ENCODE measurements at places on chromosomes 11 and 22.

DNA sequence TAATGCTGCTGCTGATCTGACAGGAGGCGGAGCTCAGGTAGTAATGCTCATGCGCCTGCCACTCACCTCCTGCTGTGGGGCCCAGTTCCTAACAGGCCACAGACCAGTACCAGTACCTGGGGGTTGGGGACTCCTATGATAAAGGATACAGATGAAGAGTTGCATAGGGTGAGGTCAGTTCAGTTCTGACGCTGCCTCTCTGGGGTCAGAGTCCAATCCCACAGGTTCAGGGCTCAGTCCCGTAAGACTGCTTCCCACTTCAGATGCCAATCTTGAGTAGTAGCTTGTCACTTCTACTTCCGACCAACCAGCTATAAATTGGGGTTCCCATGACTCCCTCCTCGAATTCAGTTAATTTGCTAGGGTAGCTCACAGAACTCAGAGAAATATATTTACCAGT, 8.6 kb downstream of the ASRGL1 start:
- no peak for DNase-seq

DNA sequence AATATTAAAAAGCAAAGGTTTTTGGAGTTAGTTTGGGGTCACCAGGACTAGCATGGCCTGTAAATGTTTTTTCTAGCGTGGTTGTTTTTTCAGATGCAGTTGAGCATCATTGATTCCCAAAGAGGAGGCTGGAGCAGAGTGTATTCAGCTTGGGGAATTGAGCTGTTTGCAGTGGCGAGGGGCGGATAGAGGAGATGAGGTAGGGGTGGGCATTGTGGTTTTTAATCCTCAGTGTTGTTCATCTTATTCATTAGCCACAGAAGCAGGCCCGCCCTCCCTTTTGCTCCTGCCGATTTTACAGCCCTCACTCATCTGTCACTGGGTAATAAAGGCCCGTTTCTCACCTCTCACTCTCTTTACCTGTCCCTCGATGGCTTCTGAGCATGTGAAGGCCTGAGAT, 51.4 kb downstream of the NF2 start:
- no peak for DNase-seq

- no peak for DNase-seq
These were observed 59.2 kb upstream of the FSHB start for GRCh38 chr11:30171661-30172060.

GRCh38 chr11:69382131-69383128, 88.5 kb downstream of the MYEOV start:
- DNase-seq, result no peak

- DNase-seq, result no peak
These were observed 34.4 kb upstream of the SLC6A5 start for GRCh38 chr11:20564846-20565635.

DNA sequence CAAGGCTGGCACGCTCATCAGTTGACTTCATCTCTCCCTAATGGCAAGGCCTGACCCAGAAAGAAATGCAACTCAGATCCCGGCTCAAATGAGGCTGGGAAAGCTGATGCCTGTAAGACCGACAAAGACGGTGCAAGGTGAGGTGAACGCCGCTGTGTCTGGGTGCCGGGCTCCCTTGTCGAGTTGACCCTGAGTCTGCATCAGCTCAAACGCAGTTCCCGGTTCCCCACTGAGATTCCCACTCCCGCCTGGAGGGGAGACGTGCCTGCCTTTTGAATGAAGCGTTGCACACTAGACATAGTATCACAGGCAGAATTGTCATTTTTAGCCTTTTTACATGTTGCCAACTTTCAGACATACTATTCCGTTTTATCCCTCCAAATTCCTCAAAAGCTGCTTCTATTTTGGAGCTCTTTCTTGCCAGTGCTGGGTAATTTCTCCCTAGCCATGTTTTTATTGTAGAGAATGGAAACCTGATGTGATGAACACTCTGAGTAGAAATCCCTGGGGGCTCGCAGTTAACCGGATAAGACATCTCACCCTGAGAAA, 831 bp upstream of the TP53AIP1 start:
- DNase-seq, result no peak

DNA sequence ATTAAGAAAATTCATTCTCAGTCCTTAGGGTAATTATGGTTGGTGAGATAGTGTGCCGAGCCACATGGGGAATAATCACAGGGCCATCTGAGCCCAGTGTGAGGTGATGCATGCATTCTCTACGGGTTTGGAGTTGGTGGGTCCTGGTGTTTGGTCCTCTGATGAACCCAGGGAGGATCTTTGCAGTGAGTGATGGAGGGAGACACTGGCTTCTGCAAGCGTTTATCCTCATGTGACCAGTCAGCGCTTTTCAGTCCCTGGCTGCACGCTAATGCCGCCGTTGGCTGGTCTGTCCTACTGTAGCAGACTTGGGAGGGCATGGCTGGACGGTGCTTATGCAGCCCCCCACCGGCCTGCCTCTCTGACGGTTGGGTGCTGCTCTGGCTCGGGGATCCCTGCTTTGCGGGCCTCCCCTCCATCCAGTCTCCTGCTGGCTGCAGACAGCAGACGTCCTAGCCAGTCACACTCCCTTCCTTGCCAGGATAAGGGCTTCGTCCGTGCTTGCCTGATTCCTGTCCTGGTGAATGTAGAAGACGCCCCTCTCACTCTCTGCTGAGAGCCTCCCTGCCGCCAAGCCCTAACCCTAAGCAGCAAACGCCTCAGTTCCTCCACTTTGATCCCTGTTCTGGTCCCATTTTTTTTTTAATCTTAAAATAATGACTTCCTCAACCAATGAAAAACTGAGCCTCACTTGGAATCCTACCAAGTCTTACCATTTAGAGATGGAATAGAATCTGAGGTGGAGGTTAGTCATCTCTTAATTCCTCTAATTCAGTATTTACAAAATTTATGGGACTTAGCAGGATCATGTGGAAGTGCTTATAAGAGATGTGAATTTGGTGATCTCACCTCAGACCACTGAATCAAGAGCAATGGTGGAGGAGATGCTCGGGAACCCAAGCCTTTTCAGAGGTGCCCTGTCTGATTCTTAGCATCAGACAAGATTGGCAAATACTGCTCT, 143.7 kb upstream of the SORL1-AS1 start:
- no peak for DNase-seq

DNA sequence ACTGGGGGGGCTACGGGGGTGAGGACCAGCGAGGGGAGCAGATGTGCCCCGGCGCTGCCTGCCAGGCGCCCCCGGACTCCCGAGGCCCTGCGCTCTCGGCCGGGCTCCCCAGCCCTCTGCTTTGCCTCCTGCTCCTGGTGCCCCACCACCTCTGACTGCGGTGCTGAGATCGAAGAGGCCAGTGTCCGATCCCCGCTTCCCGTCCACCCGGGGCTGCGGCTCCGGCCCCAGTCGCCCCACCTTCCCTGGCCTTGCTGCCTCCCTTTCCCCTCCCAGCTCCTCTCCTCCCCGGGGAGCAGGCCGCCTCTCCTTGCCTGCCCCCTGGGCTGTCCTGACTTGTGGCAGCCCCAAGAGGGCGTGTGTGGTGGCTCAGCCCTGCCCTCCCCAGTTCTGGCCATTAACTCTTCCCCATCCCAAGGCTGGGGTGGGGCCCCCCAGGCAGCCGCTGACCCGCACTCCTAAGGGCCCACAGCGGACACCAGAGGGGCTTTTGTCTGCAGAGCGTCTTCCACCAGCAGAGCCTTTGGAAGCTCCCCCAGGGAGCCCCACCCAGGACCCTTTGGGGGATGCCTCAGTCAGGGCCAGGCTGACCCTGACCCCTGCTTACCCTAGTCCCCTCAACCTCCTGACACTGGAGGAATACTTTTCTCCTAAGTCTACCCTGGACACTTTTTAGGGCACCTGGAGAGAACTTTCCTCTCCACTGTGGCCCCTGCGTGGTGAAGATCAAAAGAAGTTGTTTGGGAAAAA, 16.6 kb downstream of the RTN4RL2 start:
- DNase-seq, result no peak

GRCh38 chr22:32079130-32080089, 36.3 kb downstream of the SLC5A1 start:
- no peak for DNase-seq

DNA sequence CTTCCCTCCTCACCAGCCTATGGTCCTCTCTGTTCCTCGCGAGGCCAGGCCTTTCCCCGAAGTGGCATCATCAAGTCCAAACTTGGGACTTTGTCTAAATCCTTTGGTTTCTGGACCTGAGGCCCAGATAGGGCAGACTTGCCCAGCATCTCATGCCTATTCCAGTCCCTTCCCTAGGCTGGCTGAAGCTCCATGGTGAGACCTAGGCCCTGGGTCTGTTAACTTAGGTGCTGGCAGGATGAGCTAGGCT, 11.5 kb downstream of the RELA start:
- no peak for DNase-seq

DNA sequence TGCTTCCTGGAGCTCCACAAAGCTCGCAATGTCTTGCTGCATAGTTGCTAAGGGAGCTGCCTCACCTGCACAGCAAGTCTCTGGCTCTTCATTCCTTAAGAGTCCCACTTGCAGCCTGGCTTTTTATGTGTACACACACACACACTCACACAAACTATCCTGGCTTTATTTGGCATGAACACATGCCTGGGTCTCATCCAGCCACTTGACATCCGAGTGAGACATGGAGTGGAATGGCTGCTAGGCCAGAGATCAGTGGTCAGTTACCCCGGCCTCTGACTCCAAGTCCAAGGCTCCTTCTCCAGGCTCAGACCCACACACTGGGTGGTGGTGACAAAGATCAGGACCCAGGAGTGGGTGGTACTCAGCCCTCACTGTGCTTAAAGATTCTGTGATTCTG, 37.9 kb upstream of the CLTCL1 start:
- DNase-seq, result no peak

GRCh38 chr11:36098087-36098486, 154.2 kb downstream of the LDLRAD3 start:
- peak; percentile 14 for DNase-seq

DNA sequence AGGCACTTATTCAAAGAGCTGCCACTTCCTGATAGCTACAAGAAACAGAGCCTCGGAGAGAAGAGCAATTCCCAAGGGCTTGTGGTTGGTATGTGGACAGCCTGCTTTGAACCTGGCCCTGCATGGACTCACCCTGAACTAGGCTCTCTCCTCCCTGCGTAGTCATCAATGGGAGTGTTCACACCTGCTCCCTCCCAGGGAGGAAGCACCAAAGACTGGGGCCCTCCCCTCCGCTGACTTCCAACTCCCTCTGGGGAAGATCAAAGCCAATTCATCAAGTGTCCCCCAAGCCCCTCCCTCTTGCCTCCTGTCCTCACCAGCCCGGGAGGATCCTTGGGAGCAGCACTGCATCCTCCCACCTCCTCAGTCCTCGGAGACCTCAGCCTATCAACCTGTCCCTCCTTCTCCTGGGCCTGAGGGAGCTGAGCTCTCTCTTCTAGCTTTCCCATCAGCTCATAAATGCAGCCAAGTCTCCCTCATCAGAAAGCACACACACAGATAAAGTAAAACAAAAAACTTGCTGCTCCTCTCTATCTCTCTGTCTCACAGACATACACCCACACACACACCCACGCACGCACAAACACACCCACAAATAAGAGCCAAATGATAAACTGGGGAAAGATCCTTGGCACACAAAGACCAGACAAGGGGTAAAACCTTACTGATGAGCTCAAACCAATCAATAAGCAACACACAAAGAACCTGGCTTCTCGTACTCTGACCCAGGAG, 3.3 kb downstream of the A4GALT start:
- DNase-seq, result peak; percentile 69

- no peak for DNase-seq
These were observed 38.4 kb downstream of the NAV2 start for GRCh38 chr11:19751055-19751454.

DNA sequence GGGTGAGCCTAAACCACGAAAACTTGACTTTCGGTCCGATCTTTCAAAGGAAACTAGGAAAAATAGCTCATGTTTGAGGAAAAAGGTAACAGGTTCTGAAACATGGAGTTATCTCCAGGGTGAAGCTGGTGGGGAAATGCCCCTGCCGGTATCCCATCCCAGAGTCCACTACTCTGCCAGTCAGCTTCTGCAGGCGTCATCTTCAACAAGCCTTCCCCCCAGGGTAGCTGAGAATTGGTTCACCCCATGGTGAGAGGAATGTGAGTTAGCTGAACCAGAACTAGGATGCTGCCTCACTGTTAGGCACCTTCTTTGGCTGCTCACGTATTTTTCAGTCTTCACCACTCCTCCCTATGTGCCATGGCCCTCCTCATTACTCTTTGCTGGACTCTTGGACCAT, 1.1 kb downstream of the GVQW3 start:
- DNase-seq, result no peak

GRCh38 chr11:23551706-23552105, 691.4 kb upstream of the CCDC179 start:
- DNase-seq, result peak; percentile 41

GRCh38 chr11:72591785-72592502, 82.3 kb downstream of the PDE2A start:
- no peak for DNase-seq

- no peak for DNase-seq
These were observed 55.4 kb upstream of the BID start for GRCh38 chr22:17829695-17830042.

GRCh38 chr11:7668464-7668863, 4.8 kb downstream of the CYB5R2 start:
- DNase-seq, result no peak

DNA sequence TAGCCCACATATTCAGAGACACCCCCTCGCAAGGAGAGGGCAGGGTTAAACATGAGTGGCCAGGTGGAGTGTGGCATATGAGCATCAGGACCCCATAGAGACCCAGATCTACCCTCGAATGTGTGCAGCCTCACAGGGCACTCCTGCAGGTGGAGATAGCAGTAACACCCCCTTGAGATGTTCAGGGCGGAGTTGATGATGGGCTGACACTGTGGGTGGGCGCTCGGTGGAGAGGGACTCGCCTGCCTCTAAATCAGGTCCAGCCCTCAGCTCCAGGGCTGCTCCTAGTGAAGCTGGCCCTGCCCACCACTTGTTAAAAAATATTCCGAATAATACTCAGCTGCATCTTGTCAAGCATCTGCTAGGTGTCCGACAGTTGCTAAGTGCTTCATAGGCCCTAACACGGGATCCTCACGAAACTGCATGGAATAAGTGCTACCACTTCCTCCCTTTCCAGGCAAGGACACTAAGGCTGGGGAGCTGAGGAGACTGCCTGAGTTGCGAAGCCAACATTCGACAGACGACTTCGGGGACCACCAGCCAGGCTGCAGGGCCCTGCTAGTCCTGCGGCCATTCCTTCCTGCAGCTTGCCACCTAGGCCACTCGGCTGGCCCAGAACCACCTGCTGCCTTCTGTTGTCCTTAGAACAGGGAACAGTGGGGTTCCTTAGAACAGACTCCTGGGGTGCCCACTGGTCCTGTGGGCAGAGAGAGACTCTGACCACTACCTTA, 74.0 kb upstream of the WNT11 start:
- DNase-seq, result no peak

DNA sequence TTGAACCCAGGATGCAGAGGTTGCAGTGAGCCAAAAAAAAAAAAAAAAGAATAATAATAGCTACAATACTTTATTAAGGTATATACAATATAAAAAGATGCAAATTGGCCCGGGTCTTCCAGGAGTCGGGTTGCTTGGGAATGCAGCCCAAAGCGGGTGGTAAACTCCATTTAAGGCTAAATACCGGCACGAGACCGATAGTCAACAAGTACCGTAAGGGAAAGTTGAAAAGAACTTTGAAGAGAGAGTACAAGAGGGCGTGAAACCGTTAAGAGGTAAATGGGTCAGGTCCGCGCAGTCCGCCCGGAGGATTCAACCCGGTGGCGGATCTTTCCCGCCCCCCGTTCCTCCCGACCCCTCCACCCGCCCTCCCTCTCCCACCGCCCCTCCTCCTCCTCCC, 143.3 kb downstream of the DLG2 start:
- no peak for DNase-seq

Data from OCI-M1 (cell line).